ENCODE measurements at places on chromosomes 16 and 17.

- DNase-seq, result peak; percentile 76
These were observed 98.3 kb downstream of the PITPNC1 start for GRCh38 chr17:67475161-67475937.

DNA sequence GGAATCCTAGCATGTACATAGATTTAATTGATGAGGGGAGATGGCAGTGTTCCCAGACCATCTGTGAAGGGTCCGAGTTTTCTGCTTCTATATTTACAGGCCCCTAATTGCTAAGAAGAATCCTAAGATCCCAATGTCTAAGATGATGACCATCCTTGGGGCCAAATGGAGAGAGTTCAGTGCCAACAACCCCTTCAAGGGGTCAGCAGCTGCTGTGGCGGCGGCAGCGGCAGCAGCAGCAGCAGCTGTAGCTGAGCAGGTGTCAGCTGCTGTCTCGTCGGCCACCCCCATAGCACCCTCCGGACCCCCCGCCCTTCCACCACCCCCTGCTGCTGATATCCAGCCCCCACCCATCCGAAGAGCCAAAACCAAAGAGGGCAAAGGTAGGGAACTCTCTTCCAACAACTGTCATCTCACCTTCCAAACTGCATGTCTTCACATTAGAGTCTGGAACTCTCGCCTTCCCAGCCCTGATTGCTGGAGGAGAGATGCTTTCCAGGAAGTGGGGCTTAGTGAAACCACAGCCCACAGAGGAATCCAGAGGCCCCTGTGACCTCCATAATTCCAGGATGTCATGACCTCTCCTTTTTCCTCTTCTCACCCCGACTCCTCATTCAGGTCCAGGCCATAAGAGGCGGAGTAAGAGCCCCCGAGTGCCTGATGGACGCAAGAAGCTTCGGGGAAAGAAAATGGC, 4.7 kb downstream of the CHD3 start:
- DNase-seq, result no peak

DNA sequence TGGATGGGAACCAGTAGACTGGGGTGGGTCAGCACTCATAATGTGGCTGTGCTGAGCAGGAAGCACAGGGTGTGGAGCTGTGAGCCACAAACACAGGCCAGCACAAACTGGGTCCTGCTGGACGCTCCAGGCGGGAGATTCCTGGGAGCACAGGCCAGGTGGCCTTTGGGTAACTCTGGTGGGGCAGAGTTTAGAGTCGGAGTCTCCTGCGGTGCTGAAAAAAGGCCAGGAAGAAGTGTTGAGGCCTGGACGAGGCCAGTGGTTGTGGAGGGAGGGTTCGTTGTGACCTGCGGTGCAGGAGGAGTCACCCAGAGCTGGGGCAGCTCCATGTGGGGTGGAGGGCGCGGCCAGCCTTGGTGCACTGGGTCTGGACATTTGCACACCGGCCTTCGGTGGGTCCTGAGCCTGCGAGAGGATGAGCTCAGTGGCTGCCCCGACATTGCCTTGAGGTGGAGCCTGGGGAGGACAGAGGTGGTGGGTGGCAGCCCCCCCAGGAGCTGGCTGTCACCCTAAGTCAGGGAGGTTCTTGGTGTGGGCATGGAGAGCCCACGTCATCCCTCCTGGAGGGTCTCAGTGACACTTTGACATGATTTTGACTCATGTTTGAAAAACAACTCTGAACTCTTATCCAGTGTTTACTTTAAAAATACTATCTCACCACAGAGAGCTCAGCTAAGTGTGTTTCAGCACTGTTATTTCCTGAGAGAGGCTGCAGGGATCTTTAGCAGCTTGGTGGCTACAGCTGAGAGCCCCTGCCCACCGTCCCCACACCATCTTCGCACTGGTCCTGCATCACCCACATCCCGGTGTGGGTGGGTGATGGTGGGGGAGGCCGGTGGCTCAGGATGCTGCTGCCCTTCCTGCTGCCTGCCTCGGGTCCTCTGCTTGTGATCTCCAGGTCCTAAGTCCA, 98.7 kb downstream of the NPIPB11 start:
- DNase-seq, result no peak

DNA sequence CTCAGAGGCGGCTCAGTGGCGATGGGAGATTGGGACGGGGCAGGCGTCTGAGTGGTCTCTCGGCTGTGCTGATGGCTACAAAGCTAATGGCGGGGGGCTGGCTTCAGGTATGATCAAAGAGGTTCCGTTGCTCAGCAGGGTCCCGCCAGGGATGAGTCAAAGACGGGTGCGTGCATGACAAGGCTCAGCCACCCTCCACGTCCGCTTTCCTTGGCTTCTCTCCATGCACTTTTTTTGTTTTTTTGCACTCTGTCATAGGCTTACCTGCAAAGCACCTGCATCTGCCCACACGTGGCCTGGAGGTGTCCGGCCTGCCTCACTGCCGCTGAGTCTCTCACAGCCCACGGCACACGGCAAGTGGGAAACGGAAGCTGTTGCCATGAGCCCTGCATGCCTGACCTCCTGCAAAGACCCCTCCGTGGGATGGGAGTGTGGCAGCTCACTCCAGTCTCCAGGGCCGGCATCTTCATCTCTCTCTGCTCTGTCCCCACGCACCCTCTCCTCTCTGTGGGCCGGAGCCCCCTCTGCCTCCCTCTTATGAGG, 85.5 kb upstream of the ZNF469 start:
- no peak for DNase-seq

DNA sequence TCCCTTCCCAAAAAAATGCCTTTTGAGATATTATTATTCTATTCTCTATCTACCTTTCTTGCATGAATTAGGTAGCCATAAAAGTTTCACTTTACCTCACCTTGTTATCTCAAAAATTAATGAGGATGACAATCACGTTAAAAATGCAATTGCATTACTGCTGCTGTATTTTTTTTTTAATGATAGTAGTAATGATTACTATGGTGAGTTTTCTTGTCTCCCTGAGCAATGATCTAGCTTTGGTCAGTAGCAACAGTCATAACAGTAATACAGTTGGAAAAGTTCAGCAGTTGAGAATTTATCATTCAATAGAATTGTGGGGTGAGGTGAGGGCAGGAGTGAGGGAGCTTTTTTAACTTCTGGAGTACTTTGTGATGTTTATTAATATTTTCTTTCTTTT, at the start of gene EFCAB5:
Gene EFCAB5 (plus strand): TSS at position 301 of the 400 bp plus-strand sequence. CDS start 163 bp downstream, outside the sequence.
- no peak for DNase-seq

DNA sequence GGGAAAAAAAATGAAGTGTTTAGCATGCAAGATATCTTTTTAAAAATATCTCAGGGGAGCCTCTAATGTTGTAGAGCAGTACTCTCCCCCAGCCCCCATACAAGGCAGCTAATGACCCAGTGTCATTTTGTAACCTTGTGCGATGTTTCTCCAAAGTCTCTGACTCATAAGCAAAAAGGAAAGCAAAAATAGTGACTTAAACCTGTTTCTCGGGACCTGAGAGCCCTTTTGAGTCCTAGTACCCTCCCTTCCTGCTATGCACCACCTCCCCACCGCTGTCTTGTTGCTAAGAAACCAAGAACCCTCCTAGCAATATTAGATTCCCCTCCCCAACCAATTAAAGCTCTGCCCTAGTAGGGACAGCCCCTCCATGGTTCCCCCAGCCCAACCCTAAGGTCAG, 2.8 kb downstream of the MYCBPAP start:
- DNase-seq, result no peak

GRCh38 chr17:82414548-82415281, 3.4 kb upstream of the HEXD start:
- DNase-seq, result peak; percentile 71

GRCh38 chr16:51137097-51137496, 14.0 kb downstream of the SALL1 start:
- DNase-seq, result no peak

GRCh38 chr16:28106467-28107215, 43.1 kb upstream of the GSG1L start:
- DNase-seq, result no peak

- DNase-seq, result peak; percentile 58
These were observed at the start of gene SEZ6L2 for GRCh38 chr16:29899516-29900101. SEZ6L2 (minus strand) TSS chr16:29899550; CDS start chr16:29899019, 531 bp downstream.

DNA sequence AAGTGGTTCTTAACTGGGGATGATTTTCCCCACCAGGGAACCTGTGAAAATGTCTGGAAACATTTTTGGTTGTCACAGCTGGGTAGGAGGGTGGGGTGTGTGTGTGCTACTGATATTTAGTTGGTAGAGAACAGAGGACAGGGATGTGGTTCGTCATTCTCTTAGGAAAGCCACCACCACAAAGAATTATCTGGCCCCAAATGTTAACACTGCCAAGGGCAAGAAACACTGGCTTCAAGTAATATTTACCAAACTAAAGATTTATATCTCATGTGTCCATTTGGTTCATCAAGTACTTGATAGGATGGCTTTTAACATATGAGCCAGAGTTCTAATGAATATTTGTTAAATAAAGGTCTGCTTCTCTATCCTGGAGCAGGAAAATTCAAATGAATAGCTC, 19.5 kb downstream of the MPHOSPH6 start:
- no peak for DNase-seq

DNA sequence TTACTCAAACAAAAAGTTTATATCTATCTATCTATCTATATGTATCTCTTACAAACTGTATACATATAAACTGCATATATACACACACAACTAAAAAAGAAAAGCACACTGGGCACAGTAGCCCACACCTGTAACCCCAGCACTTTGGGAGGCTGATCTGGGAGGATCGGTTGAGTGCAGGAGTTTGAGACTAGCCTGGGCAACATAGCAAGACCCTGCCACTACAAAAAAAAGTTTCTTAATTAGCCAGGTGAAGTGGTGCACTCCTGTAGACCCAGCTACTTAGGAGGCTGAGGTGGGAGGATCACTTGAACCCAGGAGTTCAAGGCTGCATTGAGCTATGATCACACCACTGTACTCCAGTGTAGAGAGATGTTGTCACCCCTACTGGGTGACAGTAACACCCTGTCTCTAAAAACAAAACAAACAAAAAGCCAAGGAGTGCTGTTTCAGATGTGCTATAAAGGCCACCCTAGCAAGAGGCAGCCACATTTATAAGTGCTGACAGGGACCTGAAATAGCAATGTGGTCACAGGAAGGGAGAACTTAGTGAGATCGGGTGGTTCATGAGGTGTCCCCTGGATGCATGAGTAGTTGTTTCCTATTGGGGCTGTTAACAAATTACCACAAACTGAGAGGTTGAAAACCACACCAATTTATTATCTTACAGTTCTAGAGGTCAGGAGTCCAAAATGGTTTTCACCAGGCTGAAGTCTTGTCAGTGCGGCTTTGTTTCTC, 4.8 kb downstream of the CD2BP2 start:
- DNase-seq, result no peak

DNA sequence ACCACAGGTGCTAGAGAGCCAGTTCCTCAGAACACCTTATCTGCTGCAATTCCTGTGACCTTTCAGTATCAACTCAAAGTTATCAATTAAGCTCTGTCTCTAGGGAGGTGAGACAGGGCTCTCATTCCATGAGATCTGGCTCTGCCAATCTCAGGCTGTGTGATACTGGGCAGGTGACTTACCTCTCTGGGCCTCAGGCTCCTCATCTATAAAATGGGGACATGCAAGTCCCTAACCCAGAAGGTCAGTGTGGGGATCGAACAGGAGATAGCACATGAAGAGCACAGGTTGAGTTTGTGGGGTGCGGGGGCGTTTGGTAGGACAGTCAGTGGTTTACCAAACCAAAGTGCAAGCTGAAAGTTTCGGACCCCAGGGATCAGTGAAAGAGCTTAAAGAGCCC, 319.3 kb upstream of the CCL2 start:
- DNase-seq, result no peak
